ENCODE measurements at places on chromosomes 1 and 21. TPM values are rescaled to one million over a fixed set of nuclear protein-coding genes. Genes with fewer than 3 reads are reported as not detected.

GRCh38 chr1:6599141-6599975, 3.3 kb downstream of the KLHL21 start:
- no peak for DNase-seq

- no peak for DNase-seq
These were observed 5.8 kb downstream of the HMCN1 start for GRCh38 chr1:185739967-185740366.

GRCh38 chr1:227959325-227959860, 11.7 kb upstream of the WNT9A start:
- no peak for DNase-seq

DNA sequence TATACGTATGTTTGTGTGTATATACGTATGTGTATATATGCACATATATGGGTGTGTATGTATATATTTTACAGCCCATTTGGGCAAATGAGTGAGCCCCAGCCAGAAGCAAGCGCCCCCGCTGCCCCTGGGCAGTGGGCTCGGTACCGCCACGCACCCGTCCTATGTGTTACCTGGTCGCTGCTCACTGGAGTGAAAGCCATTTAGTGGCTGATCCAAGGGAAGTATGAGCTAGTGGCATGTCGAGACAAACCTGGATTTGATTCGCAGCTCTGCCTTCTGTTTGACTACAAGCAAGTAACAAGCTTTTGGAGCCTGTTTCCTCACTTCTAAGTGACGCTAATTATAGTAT, 35.8 kb upstream of the JAK1 start:
- no peak for DNase-seq

DNA sequence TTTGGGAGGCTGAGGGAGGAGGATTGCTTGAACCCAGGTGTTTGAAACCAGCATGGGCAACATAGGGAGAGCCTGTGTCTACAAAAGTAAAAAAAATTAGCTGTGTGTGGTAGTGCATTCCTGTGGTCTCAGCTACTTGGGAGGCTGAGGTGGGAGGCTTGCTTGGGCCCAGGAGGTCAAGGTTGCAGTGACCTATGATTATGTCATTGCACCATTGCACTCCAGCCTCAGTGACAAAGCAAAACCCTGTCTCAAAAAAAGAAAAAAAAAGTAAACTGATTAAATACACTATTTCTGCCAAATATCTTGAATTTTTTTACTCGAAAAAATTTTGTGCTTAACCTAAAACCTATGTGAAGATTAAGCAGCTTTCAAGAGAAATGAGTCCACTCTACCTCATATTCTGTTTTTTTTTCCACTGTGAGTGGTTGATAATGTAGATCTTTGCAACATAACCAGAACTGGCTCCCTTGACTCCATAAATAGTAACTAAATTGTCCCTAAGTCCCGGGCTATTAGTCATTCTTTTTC, 19.4 kb upstream of the ZNF281 start:
- no peak for DNase-seq

DNA sequence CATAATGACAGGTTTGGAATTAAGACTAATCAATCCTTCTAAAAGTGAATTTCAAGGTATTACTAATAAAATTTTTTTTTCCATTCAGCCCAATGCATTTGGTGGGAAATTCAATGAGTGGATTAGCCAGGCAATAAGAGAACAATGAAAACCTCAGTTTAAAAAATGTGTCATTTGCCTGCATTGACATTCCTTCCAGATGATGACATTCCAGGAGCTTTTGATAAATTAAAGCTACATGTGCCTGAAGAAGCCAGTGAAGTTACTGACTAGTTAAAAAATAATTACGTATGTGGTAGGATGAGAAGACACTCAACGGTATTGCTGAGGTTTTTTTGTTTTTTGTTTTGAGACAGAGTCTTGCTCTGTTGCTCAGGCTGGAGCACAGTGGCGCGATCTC, 37.9 kb upstream of the RC3H1 start:
- no peak for DNase-seq

DNA sequence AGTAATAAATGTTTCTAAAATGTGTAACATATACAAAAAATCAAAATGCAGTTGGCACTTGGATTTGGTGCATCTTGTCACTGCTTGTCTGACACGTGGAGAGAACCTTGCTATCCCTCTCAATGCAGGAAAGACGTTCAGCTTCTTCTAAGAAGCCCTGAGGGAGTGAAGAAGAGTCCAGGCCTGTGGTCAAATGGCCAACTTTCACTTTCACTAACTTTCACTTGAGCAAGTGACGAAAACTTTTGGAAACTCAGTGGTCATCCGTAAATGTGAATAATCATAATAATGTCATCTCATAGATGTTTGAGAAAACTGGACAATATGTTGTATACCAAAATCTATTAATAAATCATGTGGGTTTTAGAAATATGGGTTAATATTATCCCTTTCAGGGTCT, 61.9 kb downstream of the ERG start:
- no peak for DNase-seq

The RNF2 gene
- 20.3 TPM for total RNA-seq

DNA sequence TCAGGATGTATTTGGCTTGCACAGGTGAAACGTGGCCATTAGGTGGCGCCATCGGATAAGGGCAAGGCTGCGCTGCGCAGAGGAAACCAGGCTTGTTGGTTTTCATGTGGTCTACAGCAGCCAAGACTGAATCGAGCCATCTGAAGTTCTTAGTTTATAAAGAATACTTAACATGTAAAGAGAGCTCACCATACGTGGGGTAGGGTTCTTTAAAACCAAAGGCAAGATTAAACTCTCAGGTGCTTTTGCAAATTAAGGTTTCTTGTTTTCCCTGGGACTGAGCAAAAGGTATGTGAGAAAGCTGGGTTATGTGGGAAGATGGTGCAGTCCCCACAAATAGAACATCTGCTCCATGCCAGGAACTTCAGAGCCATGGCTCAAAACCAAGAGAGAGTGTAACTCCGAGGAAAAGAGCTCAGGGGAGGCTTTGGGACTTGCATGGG, 9.3 kb downstream of the MASP2 start:
- peak; percentile 83 for DNase-seq

The OVAAL gene
- total RNA-seq, result not detected

The SLC2A1 gene
- 78.9 TPM for total RNA-seq

The DNASE2B gene
- total RNA-seq, result 7.2 TPM

DNA sequence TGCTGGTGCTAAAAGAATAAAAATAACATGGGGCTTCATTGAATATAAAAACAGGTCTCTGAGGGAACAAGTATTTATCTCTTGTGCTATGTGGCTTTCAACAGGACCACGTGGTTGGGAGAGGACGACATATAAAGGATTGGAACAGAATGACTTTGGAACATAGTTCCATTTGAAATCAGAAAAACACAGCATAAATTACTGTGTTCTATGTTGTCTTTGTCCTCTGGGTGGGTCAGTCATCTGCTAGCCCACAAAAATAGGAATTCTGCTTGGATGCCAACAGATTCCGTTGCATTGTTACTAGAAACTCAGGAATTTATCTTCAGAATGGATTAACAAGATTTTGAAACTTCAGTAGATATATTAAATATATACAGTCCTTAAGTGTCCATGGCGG, 5.9 kb downstream of the CEP85 start:
- no peak for DNase-seq

The FAM72B gene
- total RNA-seq, result 0.73 TPM

The FAM3B gene
- total RNA-seq, result 13.6 TPM

- DNase-seq, result no peak
These were observed 79.5 kb upstream of the BACH1 start for GRCh38 chr21:29219165-29219770.

All from breast epithelium (tissue), 4 donors.